Fibroblast of the aortic adventitia (primary cell): ENCODE measurements at places on chromosomes 1 and 21.

DNA sequence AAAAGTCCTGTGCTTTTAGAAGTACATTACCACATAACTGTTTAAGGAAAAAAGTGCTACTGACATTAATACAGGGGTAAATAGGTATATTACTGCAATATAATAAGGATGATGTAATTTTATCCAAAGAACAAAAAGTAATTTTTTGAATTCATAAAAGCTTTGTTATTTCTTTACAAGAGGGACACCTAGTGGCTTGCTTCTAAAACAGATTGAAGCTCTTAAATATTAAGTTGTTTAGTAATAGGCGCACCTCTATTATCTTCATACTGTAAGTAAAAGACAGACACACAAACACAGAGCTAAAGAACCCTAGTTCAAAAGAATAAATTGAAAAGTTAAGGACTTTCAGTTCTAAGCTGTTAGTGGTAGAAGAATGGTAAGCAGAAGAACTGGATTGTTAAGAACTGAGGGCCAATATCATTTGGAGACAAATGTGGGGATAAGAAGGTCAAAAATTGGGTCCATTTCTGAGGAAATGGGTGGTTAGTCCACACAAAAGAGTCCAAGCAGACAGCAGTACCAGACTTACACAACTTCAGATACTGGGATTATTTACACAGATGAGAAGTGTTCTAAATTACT lies 15.4 kb downstream of the ZNHIT6 start:
- DNase-seq, result peak; percentile 87

DNA sequence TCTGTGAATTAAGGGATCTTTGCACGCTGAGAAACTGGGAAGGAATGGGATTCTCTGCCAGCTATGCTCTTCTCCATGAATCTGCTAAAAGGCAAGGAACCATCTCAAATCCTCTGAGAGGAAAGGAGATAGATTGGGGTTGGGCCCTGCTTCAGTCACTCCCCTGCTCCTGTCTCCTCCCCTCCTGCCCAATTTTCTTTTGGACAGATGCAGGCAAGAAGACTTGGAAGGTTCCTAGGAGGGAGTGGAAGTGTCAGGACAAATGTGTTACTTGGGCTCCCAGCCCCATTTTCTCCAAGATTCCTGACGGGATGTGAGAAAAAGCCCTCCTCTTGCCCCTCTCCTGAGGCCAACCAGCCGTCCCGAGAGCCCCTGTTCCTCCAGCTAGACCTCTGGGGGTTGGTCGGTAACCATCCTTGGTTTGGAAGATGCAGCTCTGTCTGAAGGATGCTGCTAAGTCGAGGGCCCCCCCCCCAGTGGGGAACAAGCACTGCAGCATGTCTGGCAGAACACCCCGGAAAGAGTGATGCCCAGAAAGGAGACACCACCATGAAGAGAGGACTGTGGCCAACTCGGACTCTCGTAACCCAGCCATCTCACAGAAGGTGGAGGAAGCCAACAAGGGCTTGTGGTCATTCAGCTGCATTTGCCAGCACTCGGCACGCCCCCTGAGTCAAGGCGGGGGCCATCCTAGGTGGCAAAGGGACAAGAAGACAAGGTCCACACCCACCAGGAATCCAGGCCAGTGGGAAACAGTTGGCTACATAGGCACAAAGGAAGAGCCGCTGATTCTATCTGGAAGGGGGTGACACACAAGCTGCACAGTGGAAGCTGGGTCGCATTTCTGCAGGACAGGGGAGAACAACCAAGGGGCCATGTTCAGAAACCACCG lies 43.7 kb downstream of the CDK18 start:
- DNase-seq, result no peak

DNA sequence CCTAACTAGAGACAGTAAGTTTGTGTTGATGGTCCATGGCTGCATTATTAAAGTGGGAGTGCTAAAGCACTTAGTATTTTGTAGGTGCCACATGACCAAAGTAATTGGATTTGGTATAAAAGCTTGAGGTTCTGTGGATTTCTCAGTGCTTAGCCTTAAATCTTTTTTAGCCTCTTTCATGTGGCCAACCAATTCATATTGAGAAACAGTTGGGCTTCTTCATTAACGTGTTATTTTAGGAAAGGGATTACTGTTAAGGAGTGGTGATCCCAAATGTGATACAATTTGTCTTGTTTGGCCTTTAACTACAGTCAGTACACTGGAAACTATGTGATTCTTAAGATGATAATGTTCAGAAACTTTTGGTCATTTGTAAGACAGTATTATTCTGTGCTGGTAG lies 25.5 kb downstream of the MAN1A2 start:
- peak; percentile 3 for DNase-seq

- DNase-seq, result no peak
Observed at GRCh38 chr1:74334147-74334546, 99.0 kb downstream of the TNNI3K start.

DNA sequence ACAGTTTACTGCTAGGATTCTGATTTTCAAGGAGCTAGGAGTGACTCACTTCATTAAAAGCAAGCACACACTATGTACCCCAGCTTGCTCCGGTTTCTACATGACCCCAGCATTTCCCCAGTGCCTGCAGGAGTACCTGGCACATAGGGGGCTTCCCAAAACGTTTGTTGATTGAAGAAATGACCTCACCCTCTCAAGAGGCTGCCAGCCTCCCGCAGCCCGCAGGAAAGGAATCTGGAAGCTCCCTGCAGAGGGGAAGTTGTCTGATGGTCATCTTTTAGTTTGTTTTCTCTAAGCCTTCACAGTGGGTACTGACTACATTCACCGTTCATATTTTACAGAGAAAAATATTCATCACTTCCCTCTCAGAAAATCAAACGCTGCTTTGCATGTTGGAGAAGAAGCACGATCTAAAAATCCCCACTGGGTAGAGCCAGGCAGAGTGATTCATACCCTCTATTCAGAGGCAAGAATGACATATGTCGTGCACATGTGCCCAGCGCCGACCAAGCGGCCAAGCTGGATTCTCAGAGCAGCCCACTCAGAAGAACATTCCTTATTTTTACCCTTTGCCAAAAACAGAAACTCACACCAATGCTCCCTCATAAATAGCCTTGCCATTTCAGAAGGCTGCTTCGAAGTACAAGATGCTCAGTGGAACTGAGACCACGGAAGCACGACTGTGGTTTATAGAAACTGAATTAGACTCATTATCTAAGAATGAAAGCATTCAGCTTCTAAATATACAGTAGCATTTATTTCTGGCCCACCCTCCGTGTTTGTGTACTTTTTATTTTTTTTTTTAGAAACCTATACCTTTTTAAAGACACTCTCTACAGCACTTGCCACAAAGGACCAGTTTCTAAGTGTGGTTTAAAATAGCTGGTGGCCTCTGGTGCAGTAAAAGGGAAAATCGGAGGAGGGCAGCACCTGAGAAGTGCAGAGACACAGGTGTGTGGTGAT lies 143.2 kb downstream of the MIS18A start:
- DNase-seq, result no peak
